Hematopoietic multipotent progenitor cell treated with erythropoietin and hydrocortisone succinate and interleukin-3 and kit ligand, for 4 days (in vitro differentiated cells): ENCODE measurements at places on chromosomes 16 and 17.

DNA sequence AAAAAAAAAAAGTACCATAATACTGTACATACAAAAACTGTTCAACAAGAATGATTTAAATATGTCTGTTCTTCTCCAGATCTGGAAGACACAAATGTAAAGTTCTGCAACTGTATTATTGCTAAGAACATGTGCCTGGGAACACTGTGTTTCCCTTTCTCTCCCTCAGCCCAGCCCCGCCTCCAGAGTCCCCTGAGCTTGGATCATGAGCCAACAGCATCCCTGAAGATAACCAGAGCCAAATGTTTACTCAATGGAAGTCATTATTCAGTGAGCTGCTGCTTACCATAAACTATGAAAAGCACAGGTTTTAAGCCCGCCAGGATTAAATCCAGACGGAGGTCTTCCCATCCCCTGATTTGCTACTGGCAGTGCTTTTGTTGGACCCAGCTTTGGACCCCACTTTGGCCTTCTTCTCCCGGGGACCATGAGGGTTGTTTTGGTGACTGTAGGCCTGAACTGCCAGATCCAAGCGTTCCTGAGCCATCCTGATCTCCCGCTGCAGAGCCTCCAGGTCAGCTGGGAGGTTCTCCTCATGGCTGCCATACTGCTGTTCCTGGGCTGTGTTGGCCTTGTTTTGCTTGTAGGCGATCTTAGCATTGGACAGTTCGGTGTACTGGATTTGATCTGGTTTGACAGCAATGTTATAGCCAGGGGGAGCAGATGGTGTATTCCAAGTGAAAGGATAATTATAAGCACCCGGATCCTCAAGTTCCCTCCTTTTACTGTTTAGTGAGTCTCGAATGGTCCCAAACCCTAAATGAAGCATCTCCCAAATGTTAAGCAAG lies 25.6 kb downstream of the GJC1 start:
- no peak for DNase-seq

- DNase-seq = peak; percentile 22
Observed at GRCh38 chr17:65009848-65010247, 46.7 kb downstream of the GNA13 start.

GRCh38 chr17:36715951-36716350 lies 114.6 kb downstream of the MRM1 start:
- DNase-seq = no peak

DNA sequence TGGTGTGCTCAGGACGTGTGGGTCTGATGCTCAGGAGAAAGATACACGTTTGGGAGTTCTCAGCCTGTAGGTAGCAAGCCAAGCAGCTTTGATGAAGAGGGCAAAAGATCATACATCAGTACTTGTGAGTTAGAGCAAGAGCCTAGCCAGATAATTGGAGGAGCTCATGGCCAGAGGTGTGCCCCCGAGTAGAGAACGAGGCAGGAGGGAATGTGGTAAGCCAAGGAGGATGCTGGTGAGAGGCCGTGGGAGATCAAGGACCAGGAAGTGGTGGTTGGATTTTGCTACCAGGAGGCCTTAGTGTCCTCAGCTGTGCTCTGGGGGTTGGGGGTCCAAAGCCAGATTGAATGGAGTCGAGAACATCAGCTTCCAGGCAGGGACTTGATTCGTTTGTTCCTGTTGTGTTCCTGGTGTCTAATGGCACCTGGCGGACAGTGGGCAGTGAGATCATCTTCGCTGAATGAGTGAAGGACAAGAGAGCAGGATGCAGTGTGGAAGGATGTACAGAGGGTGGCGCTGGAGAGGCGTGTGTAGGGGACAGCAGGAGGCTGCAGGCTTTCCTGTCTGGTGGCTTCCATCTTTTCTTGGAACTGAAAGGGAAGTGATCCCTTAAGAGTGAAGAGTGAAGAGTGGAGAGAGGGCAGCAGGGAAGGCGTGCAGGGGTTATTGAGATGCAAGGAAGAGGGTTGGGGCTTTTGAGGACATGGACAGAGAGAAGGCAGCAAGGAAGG lies 11.6 kb downstream of the FBXL19 start:
- peak; percentile 81 for DNase-seq

DNA sequence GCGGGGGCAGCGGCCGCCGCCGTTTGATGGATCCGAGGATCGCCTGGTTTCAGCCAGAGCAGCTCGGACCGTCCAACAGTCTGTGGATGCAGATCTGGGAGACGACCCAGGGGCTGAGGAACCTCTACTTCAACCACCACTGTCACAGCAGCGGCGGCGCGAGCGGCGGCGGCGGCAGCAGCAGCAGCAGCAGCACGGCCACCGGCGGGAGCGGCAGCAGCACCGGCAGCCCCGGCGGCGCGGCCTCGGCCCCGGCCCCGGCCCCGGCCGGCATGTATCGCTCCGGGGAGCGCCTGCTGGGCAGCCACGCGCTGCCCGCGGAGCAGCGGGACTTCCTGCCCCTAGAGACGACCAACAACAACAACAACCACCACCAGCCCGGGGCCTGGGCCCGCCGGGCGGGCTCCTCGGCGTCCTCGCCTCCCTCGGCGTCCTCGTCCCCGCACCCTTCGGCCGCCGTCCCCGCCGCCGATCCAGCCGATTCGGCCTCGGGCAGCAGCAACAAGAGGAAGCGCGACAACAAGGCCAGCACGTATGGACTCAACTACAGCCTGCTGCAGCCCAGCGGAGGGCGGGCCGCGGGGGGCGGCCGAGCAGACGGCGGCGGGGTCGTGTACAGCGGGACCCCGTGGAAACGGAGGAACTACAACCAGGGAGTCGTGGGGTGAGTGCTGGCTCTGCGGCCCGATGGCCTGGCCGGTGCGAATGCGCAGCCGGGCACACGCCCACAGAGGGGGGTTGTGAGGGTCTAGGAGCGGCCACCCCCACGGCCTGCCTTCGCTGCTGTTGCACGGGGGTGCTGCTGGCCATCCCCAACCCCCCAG lies 702 bp downstream of the TENT4B start:
- DNase-seq = peak; percentile 56

- no peak for DNase-seq
Observed at GRCh38 chr17:1232786-1233185, 37.5 kb upstream of the BHLHA9 start.

- DNase-seq = no peak
Observed at GRCh38 chr17:825216-825615, 43.1 kb downstream of the MRM3 start.

- no peak for DNase-seq
Observed at GRCh38 chr17:60914078-60914477, 236.4 kb downstream of the BCAS3 start.

DNA sequence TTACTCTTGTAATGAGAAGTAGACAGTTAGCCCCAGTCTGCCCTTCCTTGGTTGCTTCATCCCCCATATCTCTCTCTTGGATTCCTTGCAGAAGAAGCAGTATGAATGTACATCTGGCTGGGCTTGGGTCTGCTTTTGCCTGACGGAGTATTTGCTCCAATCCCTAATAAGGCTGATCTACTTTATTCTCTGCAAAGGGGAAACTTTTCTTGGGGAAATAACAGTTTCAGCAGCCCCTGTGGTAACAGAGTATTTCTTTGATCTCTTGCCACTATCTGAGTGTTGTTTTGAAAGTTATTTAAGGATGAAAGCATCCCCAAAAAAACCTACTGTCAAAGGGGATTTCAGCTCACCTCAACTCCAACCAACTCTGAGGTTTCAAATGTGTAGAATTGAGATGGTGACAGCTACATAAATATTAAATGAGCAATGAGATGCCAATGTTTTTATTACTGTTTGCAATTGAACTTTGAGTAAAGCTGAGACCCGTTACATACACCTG lies 168.9 kb upstream of the NOG start:
- no peak for DNase-seq

- no peak for DNase-seq
Observed at GRCh38 chr17:38571833-38572668, 33.7 kb downstream of the SRCIN1 start.

DNA sequence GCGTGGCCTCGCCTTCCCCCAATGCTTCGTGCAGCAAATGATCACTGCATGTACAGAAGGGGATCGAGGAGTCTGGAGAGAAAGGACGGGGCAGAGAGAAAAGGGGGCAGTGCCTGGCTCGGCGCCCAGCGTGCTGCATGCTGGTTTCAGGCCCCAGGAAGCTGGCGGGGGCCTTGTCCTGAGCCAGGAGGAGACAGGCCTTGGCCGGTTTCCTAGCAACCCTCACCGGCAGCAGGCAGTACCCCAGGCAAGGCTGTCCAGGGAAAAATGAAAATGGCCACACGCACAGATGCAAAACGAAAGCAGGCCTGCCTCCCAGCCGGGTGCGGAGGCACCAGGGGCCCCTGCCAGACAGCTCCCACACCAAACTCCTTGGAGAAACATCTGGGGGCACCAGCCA lies 126.3 kb downstream of the ZFHX3 start:
- DNase-seq = peak; percentile 39

DNA sequence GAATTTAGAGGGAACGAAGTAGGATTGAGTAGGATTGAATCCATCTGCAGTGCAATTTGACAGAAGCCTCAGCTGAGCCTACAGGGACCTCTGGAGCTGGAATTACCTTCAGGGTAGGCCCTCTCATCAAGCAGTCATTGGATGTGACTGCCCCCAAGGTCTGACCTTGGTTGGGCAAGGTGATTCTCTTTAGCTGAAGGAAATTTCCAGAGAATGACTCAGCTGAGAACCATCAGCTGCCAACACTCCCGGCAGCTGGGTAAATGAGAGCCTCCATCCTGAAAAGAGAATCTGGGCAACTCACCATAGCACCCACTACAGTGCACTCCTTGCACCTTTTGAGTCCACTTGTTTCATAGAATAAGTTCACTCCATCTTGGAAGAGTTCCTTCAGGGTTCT lies 113.5 kb upstream of the MED13 start:
- no peak for DNase-seq

DNA sequence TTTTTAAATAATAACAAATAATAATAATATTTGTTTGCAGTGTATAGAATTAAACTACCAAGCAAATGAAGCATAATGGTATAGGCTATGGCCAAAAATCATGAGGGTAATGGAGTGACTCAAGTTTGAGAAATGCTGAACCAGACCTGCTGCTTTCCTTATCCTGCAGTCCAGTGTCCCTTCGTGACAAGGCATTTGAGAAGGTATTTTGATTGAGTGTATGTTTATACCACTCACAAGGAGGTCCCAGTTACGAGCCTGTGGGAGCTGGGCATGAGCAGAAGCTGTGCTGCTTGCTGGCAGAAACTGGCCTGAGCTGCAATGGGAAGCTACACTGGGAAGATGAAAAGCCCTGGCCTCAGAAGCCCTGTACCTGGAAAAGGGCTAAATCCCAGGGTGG lies 50.3 kb downstream of the GNAO1 start:
- DNase-seq = no peak

DNA sequence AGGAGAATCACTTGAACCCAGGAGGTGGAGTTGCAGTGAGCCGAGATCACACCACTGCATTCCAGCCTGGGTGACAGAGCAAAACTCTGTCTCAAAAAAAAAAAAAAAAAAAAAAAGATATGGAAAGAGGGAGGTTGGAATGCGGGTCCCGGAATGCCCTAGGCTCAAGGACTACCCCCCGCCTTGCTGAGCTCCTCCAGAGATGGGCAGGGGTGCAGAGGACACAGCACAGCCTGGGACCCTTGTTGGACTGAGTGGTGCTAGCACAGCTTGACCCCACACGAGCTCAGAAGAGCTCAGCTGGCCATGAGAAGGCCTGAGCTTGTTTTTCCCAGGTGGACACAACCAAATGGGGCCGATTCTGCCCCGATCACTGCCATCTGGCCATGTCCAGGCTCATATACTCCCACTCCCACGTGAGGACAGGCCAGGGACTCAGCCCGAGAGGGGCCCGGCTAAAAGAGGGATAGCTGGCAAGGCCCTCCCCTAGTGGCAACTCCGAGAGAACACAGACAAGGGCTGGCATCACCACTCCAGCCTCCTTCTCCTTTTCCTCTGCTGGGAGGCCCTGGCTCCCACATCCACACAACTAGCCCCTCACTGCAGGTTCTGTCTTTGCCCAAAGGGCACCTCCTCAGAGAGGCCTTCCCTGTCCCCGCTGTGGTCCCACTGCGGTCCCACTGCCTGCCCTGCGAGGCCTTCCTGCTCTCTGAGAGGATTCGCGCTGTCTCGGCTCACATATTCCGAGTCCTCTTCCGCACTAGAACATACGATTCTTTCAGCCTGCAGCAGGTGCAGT lies 11.0 kb downstream of the SGCA start:
- DNase-seq = no peak
